ENCODE measurements at places on chromosomes 2 and 18.

GRCh38 chr2:211599146-211599545, 939.5 kb downstream of the ERBB4 start:
- no peak for DNase-seq

- no peak for DNase-seq
Observed at GRCh38 chr2:135931776-135932443, 53.5 kb downstream of the DARS1 start.

DNA sequence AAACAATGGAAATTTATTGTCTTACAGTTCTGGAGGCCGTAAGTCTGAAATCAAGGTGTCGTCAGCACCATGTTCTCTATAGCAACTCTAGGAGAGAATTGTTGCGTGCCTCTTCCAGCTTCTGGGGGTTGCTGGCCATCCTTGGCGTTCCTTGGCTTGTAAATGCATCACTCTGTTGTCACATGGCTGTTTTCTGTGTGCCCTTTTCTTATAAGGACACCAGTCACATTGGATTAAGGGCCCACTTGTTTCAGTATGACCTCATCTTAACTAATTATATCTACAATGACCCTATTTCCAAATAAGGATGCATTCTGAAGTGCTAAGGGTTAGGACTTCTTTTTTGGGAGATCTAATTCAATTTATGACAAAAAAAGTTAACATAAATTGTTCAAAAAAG, 1.4 kb upstream of the PLEK start:
- no peak for DNase-seq

- peak; percentile 7 for DNase-seq
Observed at GRCh38 chr18:48777026-48777743, 173.6 kb downstream of the SMAD7 start.

- DNase-seq = no peak
Observed at GRCh38 chr2:136927156-136927555, 161.8 kb downstream of the THSD7B start.

- no peak for DNase-seq
Observed at GRCh38 chr2:157190151-157190550, 67.4 kb upstream of the GALNT5 start.

GRCh38 chr2:72367530-72368225, 220.0 kb upstream of the CYP26B1 start:
- no peak for DNase-seq

DNA sequence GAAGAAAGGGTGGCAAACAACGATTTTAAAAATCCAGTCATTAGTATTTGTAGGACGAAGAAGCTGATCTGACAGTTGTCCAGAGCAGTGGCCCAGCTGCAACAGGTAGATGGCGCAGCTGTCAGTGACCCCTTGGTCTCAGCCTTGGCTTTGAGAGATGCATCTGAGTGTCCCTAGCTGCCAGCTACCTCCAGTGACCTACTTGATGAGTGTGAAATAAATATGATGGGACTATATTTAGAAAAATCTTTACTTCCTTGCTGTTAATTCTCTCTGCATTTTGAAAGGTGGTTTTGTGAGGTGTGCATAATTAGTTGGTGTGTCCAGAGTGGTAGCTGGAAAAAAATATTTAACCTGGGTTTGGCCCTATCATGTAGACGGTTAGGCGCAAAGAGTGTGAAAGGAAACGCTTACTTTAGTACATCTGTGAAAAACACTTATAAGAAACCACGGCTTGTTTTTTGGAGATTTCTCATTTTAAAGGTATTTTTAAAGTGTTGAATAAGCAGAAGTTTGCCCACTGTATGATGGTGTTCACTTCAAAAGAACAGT, 963 bp downstream of the INPP1 start:
- peak; percentile 61 for DNase-seq

- DNase-seq = no peak
Observed at GRCh38 chr2:236127010-236127409, 41.2 kb downstream of the GBX2 start.

DNA sequence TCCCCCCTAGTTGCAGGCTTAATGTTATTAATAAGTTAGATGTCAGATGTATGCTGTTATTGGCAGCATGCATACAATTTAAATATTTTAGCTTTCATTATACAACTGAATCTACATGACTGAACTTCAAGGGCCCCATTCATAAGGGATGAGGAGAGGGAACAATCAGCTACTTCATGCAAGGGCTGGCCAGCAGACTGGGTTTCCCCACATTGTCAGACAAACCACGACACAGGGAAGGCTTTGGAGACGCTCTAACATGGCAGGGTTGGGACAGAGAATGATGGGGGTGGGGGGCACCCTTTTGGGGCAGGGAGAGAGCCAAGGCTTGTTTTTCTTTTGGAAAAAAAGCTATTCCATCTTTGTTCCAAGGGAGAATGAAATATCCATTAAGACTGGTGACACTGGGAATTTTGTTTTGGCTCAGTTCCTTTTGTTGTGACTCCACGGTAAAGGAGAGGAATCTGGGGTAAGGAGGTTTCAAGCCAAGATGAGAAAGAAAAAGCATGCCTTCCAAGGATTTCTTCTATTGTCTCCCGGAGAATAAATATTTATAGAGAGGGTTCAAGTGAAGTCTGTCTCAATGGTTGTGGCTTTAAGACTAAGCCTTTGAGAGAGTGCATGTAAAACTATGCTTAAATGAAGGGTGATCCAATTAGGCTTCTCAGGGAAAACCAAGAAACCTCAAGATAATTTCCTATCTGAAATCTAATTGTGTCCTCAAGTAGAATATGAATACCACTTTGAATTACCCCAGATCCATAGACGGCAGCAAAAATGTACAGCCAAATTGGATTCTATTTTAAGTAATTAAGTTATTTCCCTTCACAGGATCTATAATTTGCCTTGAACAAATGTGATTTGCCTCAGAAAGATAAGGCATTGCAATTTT, 5.4 kb downstream of the CXCR4 start:
- DNase-seq = no peak

DNA sequence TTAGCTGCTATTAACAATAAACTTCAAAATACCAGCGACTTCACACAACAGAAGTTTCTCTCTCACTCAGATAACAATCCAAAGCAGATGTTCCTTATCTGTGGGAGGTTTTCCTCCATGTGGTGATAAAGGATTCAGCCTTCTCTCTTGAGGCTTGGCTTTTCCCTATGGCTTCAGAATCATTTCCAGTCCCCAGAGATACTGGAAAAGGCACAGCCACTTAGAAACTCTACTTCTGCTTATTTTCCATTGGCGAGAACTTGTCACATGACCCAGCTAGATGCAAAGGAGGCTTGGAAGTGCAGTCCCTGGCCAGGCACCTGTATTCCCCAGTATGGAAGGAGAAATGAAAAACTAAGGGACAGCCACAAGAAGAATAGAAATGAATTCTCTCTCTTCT, 344.8 kb downstream of the MTX2 start:
- DNase-seq = no peak

DNA sequence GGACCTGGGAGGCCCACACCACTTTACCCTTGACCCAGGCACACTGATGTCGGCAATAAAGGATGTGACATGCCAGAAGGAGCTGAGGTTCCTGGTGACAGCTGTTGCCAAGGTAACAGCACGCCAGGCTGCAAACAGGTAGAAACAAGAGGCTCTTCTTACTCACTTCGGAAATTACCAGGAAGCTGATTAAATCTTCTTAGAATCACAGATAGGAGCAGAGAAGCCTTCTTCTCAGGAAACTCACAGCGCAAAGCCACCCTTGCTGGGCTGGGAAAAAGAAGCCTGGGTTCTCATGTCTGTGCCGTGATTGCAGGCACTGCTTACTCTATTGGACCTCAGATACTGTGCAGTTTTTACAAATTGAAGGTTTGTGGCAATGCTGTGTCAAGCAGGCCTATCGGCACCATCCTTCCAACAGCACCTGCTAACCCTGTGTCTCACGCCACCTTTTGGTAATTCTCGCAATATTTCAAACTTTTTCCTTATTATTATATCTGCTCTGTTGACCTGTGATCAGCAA, 61.0 kb upstream of the TAF1B start:
- no peak for DNase-seq

DNA sequence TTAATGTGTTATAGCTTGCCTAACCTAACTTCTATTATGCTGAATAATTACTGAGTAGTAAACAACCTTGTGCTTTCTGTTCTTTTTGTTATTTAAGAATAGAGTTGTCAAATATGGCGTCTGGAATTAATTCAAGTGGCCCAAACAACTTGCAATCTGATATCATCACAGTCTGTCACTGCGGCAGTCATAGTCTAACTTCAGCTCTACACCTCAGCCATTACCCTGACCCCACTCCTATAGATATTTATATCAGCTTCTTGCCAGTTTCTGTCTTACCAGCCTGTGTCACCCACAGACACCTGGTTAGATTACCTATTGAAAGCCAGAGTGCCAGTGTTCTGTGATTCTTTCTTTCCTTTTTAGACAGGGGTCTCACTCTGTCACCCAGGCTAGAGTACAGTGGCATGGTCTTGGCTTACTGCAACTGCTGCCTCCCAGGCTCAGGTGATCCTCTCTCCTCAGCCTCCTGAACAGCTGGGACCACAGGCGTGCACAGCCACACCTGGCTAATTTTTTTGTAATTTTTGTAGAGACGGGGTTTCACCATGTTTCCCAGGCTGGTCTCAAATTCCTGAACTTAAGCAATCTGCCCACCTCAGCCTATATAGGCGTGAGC, 14.1 kb upstream of the KLHL41 start:
- DNase-seq = no peak

DNA sequence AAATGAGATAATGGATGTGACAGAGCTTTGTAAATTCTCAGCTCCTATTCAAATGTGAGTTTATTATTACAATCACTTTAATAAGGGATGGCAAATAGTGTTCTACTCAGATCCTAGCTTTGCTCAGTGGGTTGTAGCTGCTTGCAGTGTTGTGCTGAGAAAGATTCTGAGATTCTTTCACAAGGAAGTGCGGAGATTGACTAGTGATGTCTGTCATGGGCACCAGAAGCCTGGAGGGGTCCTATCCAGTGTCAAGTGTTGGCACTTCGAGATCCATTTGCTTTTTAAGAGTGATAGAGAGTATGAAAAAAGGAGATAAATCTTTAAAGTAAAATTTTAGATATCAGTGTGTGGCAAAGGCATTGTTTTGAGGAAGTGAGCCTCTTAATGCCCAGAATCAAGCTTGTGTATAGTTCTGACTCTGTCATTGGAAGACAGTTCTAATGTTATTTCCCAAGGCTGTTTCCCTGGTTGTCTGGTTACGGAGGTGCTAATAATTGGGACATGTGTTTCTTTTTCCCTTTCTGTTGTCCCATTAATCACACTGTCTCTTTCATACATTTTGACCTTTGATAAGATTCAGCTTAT, 181.7 kb upstream of the SPRED2 start:
- DNase-seq = no peak

DNA sequence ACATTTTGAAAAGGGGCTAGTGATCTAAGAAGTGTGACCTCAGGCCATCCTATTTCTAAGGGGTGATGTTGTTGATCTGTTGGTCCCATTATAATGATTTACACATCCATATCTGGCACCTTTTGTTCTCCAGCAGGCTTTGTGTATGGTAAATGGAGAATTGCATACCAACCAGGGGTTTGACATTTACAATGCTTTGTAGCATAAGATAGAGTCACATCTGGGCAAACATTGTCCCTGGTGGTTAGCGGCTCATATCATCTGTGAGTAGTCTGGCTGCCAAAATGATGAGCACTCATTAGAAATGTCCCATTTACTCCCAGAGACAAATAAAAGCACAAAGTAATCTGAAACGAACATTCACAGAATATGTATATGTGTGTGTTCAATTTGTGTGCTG, 1775.5 kb upstream of the CELF4 start:
- peak; percentile 89 for DNase-seq

GRCh38 chr18:2513616-2514015, 57.7 kb downstream of the METTL4 start:
- DNase-seq = no peak

DNA sequence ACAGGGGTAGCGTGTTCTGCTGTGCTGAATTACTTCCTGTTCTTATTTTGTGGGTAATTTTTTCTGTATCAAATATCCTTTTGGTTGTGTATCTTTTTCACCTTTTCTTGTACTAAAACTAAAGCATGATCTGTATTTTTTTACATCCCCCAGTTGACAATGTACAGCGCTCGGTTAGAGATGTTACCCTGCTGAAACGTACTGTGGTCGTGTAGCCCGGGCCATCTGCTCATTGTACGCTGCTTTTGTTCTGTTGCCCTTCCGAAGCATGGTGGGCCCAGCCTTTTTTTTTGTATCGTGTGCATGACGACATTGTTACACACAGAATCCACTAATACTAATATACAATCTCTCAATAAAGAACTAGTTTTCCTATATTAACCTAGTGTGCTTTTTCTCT, 233.1 kb downstream of the HAUS1 start:
- no peak for DNase-seq

GRCh38 chr18:54919412-54919811, 39.8 kb downstream of the CCDC68 start:
- no peak for DNase-seq

- no peak for DNase-seq
Observed at GRCh38 chr2:34734662-34735061, 1135.6 kb upstream of the FAM98A start.

- DNase-seq = no peak
Observed at GRCh38 chr2:29115797-29116781, 874 bp downstream of the CLIP4 start.

DNA sequence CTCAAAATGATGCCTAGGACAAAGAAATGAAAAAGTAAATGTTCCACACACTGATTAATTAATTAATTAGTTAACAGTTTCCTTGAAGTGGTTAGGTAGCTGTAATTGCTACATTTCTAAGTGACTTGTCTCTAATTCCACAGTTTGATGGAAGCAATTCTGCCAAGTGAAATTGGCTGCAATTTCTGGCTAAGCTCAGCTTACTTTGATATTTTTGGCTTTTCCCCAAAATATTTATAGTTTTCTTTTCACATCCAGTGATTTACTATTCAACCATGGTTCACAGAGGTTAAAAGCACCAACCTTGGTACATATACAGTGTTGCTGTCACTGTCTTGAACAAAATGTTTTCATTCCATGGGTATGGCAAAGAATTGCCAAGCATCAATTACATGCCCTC, 459.5 kb upstream of the CDH20 start:
- no peak for DNase-seq

- DNase-seq = no peak
Observed at GRCh38 chr2:99727199-99727598, 237.4 kb upstream of the REV1 start.

DNA sequence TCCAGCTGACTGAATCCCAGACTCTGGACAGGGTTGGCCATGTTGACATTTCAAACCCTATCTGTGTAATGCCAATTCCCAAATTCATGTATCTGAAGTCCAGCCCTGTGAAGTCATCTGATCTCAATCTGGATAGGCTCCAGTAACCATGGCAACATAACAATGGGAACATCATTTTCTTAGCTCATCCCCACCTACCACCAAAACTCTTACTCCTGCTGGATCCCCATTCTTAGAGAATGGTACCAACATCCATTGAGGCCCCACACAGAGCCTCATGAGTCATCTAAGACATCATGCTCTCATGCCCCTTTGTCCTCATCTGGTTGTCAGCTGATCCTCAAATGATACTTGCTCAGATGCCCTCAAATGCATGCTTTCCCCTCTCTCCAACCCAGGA, 58.9 kb upstream of the TEX51 start:
- no peak for DNase-seq

- DNase-seq = no peak
Observed at GRCh38 chr2:35415282-35415681, 940.3 kb upstream of the CRIM1 start.
